ENCODE measurements at places on chromosomes 7 and 10. TPM values are rescaled to one million over a fixed set of nuclear protein-coding genes. Genes with fewer than 3 reads are reported as not detected.

The ANKRD61 gene
- not detected for total RNA-seq

The ZNF853 gene
- total RNA-seq: 10.4 TPM

The HNRNPF gene
- total RNA-seq: 68.7 TPM

The CLCN1 gene
- total RNA-seq: not detected

The RPEL1 gene
- total RNA-seq: not detected

The LRRD1 gene
- total RNA-seq: 1.7 TPM

The PRLHR gene
- 0.36 TPM for total RNA-seq

The OPN4 gene
- total RNA-seq: not detected

The MINDY3 gene
- 63.5 TPM for total RNA-seq

The KIF11 gene
- 16.2 TPM for total RNA-seq

The EDRF1 gene
- 52.0 TPM for total RNA-seq

The CYP3A4 gene
- not detected for total RNA-seq

The GRID2IP gene
- total RNA-seq: 3.5 TPM

The ACBD7 gene
- 16.7 TPM for total RNA-seq
